ENCODE measurements at places on chromosomes 4 and X.

GRCh38 chr4:177759729-177760128, 317.5 kb upstream of the AGA start:
- DNase-seq, result no peak

DNA sequence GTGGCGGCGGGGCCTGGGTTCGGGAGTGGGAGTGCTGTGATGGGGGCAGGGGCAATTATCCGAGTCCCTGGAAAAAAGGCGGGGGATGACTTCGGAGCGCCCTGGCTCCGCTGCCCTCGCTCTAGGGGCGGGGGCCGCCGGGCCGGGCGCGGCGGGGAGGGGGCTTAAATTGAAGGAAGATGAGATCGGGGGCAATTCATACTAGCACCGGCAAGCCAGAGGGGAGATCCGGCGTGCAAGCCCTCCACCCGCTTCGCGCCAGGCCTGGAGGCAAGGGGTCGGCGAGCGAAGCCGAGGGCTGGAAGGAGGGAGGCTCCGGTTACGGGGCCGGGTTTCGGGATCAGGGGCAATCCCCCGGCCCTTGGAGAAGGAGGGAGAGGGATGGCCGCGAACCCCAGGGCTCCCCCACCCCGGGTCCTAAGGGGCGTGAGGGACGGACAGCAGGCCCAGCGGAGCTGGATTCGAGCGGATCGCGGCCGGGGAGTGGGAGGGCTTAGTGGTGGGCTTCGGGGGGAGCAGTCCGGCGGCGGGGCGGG, 1.2 kb downstream of the BCORL1 start:
- DNase-seq, result no peak

DNA sequence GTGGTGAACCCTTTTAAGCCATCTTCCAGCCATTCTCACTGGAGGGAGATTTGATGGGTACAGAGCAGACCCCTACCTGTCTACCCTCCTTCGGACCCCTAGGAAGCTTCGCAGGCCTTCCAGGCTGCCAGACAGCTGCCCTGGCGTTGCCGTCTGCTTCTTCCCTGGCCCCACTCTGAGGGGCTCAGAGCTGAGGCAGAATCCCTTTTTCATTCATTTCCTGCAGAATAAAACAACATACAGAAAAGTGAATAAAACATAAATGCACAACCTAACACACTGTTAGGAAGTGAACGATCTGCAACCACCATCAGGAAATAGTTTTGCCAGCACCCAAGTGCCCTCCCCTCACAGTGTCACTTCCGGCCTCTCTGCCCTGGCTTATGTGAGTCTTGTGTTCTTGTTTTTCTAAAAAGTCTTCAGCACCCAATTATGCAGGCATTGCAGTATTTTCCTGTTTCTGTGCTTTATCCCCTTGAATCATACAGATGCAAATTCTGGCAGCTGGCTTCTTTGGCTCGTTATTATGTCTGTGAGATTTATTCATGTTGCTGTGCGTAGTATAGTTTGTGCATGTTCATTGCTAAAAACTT, 5.6 kb upstream of the ADD1 start:
- DNase-seq, result peak; percentile 58

DNA sequence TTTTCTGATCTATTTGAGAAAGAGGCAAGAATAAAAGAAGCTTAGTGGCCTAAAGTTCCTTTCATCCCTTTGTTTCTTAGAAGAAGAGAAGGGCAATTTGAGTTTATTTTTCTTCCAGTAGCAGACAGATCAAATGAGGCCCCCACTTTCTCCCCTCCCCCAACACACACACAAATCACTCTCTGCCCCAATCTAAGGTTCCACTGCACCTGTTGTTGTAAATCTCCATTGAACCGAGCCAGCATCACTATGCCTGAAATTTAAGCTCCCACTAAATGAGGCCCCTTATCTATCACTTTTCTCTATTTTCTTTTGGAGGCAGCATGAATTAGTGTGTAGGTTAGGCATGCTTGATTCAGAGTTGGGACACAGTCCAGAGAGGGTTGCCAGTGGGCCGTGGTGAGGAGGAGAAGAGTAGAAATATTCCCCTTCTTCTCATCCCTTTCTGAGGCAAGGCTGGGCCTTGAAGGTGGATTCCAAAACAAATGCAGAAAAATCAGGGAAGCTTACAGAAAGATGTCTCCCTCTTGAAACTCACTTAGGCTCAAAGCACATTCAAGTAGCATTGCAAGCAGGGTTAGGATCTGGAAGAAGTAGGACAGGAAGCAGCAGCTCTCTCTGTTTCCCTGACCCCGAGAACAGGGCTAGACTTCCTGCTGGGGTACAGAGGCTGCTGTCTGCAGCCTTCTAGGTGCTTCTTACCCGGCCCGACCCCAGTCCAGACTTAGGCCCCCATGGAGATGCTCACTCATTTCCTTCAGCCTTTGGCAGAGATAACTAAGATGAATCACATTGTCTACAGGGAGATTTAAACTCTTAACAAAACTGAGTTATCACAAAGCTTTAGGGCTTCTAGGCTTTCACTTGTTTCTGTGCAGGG, 70.7 kb downstream of the RASL11B start:
- no peak for DNase-seq

- no peak for DNase-seq
Measured at GRCh38 chr4:180675359-180675650, 1567.9 kb upstream of the TENM3 start.

DNA sequence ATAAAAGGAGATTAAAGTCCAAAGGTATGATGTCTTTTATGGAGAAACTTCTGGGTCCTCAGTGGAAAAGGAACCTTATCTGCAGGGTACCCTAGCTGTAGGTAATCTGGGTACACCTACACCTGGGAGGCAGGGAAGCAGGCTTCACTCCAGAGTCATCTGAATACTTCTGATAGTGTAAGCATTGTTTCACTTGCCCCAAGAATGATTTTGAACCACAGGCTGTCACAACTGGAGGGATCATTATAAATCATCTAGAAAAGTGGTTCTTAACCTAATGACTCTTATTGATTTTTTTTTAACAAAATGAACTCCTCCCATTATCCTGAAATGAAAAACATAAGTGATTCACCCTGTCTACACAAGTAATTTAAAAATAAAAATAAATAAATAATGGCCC, 44.0 kb upstream of the STK26 start:
- no peak for DNase-seq

DNA sequence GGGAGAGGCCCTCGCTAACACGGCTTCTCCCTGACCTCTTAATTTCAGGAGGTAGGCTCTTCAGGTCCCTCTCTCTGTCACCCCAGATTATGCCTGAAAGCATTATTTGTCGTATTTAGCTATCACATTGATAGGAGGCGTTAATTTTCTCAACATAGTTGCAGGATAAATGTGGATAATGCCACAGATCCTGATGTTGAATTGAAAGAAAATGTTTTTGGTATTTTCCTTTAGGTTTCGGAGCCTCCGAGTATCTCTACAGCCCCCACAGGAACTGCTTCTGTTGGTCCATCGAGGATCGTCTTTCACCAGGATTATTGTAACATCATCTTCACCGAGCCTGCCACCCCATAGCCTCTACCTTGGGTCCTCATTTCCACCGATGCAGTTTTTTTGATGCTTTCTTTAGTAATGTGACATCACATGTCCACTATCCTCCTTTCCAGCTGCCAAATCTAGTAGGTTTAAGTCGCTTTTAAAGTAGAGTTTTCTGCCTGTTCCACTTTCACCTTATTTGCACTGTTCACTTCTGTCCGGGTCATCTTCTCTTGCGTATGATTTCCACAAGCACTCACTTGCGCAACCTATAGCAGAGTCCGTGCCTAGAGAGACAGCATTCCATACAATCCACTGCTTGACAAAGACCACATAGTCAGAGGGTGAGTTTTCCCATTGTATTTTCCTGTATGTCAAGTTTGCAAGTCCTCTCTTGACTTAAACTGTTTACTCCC, 665 bp downstream of the TIGD2 start:
- DNase-seq, result peak; percentile 53

GRCh38 chr4:38381788-38382187, 282.2 kb upstream of the KLF3 start:
- no peak for DNase-seq

- no peak for DNase-seq
Measured at GRCh38 chr4:187995322-187996207, at the start of gene ZFP42. TSS of gene ZFP42 (plus strand) at chr4:187995771. CDS start at chr4:188002808, 7,037 bp downstream.

GRCh38 chr4:64305565-64306254, 103.5 kb downstream of the TECRL start:
- no peak for DNase-seq

GRCh38 chrX:72685810-72686456, 28.2 kb downstream of the PHKA1 start:
- no peak for DNase-seq

Measured in ureter (tissue), 1 donor.